CD4-positive, alpha-beta T cell treated with Interleukin-6 at 100 ng/mL for 8 hours (primary cell): ENCODE measurements at places on chromosomes 13 and 19.
A peak's percentile ranks its signal among the peaks of the same experiment; 100 is the strongest.

DNA sequence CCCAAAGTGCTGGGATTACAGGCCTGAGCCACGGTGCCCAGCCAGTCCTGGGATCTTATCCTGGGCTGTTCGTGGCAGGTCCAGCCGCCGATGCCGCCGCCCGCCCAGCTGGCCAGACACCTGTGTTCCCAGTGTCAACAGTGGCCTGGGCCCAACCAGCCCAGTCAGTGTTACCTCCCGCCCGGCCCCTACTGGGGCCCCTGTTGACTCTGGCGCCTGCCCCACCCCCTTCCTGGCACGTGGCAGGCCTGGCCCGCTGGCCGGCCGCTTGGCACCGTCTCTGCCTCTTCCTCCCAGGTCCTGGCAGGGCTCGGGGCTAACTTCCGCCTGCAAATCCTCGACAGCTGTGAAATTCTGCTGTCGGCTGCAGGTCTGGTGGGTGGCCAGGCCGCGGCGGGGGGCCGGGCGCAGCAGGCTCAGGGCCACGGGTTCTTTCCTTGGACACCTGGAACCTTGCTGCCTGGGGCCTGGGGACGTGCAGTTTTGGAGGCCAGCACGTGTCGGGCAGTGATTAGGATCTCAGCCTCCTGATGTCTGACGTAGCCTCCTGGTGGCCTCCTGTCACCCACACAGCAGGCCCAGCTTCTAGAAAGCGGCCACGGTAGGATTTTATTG is 9.1 kb downstream of the ARID3A start:
- DNase-seq = no peak

GRCh38 chr19:13684021-13684420 is 80.3 kb upstream of the MRI1 start:
- no peak for DNase-seq

DNA sequence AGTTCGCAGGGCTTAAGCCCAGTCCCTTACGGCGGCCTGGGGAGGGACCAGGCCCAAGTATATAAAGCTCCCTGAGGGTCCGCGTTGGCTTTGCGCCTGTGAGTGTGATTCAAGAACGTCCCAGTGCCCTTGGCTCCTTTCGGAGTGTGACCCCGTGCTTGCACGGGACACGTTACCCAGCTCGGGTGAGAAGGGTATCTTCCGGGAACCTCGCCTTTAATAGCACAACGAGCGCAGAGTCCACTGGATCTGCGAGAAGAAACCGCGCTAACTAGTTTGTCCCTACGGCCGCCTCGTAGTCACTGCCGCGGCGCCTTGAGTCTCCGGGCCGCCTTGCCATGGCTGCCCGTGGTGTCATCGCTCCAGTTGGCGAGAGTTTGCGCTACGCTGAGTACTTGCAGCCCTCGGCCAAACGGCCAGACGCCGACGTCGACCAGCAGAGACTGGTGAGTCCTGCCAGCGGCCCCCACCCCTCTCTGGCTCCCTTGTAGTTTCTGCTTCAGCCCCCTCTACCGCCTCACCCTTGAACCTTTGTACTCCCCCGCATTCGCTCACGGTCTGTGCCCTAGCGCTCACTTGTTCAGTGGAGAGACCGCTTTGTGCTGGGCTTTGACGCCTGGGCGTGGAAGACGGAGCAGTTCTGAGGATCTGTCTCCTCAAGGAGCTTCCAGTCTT is at the start of gene DNAJC15:
TSS of gene DNAJC15 (plus strand) at position 298 of the 675 bp plus-strand sequence. CDS start at position 339, 41 bp downstream.
- peak; percentile 74 for DNase-seq

DNA sequence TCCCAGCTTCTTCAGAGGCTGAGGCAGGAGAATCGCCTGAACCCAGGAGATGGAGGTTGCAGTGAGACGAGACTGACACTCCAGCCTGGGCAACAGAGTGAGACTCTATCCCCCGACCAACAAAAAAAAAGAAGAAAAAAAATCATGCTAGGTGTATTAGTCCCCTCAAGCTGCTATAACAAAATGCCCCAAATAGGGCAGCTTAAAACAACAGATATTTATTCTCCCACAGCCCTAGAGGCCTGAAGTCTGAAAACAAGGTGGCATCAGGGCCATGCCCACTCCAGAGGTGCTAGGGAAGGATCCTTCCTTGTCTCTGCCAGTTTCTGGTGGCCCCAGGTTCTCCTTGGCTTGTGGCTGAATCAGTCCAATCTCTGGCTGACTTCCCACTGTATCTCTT is 8.6 kb upstream of the EHD2 start:
- no peak for DNase-seq

GRCh38 chr13:24564881-24565280 is 52.3 kb upstream of the PARP4 start:
- DNase-seq = no peak

DNA sequence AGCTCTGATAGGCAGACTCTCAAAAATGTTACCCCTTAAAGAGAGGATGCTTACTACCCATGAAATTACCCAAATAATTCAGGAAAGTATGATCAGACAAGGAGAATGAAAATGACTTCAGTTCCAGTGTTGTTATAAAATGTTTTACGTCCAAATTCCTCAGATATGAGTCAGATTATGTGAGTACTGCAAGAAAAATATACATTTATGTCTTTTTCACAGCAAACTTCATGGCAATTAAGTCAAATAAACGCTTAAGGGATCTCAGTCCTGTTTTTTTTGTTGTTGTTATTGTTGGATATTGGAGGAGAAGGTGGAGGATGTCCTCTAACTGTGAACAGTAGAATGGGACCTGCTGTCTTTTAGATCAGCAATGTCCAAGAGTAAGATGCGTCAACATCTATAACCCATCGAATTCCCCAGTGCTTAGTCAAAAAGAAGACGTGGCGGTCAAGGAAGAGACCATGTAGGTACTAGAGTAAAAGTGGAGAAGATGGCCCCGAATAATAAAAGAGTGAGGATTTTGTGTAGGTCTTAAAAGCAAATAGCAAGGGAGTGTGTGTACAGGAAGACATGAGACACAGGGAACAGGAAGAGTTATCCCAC is 215.4 kb upstream of the IRS2 start:
- DNase-seq = no peak

- no peak for DNase-seq
Observed at GRCh38 chr13:76225815-76226489, 589.8 kb downstream of the LMO7 start.

GRCh38 chr13:114112231-114112825 is 20.1 kb downstream of the RASA3 start:
- DNase-seq = no peak

GRCh38 chr13:23620211-23620610 is 50.0 kb downstream of the TNFRSF19 start:
- DNase-seq = no peak

DNA sequence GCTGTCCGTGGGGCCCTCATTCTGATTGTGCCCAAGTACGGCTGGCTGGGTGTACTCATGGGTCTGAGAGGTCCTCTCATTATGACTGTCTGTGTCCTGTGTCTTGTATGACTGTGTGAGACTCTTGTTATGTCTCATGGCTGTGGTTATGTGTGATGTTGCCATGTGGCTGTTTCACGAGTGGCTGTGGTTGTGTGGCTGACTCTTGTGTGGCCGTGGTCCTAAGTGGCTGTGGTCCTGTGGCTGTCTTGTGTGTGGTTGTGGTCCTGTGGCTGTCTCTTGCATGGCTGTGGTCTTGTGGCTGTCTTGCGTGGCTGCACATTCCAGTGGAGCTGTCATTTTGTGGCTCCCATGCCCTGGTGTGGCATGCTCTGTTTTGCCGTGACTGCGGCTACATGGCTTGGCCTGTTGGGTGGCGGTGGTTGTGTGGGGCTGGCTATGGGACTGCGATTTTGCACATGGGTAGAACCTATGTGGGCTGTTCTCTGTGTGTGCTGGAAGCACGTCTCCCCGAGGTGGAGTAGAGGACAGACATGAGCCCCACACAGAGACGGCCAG is 2.5 kb downstream of the LYL1 start:
- peak; percentile 62 for DNase-seq

- DNase-seq = no peak
Observed at GRCh38 chr19:39939556-39939955, 5.1 kb upstream of the FCGBP start.

- no peak for DNase-seq
Observed at GRCh38 chr19:42468273-42468796, 25.6 kb upstream of the CXCL17 start.

GRCh38 chr19:17086120-17086519 is 10.5 kb downstream of the MYO9B start:
- DNase-seq = no peak

DNA sequence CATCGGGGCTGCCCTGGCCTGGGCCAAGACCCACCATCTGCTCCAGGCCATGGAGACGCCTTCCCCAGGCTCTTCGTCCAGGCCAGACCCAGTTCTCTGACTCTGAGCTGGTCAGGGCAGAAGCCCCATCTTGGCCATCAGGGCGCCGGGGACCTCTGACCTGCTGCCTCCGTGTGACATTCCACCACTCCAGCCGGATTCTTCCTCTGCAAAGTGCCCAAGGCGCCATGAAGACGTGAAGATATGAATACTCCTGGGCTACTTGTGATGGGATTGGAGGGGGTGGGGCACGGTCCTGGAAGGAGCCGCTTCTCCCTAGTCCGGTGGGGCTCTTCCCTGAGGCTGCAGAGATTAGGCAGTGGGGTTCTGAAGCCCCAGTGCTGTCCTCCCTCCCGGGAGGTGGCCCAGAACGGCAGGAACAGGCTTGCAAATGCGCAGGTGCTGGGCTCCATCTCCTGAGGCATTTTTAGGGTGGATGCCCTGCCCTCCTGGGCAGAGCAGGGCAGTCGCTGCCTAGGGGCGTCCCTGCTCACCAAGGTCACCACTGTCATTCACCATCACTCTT is 26.0 kb upstream of the SLC7A10 start:
- DNase-seq = no peak

DNA sequence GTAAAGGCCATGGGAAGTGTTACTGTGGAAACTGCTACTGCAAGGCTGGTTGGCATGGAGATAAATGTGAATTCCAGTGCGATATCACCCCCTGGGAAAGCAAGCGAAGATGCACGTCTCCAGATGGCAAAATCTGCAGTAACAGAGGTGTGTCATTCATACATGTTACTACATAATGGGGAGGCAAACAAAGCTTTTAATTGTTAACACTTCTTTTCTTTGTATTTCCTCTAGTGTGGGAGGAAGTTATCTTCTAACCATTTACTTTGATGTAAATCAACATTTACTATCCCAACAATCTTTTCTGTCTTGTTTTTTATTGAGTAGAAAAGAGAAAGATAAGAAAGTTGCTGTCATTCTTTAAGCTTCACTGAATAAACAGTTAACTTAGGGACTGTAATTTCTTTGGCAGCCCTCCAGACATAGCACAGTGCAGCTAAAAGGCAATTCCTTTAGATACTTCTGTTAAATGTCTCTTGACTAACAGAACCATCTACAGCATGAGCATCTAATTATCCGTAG is 126.9 kb downstream of the ITGBL1 start:
- DNase-seq = no peak

DNA sequence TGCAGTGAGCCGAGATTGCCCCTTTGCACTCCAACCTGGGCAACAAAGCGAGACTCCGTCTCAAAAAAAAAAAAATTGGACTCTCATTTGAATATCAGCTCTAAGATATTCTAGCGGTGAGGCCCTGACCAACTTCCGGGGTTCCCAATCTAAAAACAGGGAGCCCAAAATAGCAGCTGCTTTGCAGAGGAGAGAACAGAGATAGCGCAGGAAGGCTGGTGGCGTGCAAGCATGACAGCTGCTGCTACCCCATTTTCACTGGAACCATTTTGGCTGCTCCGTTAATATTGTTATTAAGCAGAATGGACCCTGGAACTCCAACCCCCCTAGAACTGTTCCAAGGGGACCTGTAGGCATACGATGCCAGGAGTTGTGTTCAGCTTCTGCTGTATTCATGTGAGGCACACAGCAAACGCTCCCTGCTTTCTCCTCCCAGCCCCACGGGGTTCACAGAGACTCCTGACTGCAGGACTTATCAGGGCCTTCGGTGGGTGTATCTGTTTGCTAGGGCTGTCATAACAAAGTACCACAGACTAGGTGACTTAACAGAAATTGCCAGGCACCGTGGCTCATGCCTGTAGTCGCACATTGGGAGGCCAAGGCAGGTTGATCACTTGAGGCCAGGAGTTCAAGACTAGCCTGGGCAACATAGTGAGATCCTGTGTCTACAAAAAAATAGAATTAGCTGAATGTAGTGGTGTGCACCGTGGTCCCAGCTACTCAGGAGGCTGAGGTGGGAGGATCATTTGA is 11.5 kb downstream of the STXBP2 start:
- no peak for DNase-seq

DNA sequence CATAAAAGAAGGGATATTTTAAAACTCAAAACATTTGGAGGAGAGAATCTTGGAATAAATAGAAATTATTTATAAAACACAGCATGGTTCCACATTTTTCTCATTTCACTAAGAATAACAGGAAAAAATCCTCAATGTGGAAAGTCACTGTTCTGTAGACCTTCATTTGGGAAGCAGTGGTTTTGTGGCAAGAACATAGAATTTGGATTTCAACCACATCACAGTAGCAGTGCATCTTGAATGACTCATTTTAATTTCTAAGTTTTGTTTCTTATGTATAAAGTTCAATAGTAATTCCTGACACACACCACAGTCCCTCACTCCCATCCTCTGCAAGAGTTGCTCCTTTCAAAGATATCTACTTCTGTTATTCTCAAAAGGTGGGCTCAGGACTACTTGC is 264.0 kb downstream of the ENOX1 start:
- no peak for DNase-seq

- peak; percentile 33 for DNase-seq
Observed at GRCh38 chr13:113187263-113187669, 21.2 kb downstream of the PCID2 start.

DNA sequence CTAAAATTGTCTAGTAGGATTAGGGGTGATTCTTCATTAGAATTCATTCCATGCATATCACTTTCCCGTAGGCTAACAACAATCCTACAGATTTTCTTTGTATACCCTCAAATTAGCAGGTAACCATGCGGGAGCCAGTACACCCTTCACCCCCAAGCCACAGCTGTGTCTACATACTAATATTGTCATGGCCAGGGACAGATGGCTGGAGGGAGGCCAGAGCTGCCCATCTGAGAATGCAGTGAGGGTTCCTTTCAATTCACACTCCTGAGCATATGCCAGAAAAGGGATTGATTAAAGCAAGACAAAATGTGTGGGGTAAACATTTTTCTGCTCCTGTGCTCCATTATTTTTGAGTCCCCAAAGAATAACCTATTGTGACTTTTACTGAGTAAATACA is 68.9 kb downstream of the FREM2 start:
- DNase-seq = no peak

- DNase-seq = peak; percentile 59
Observed at GRCh38 chr19:13104360-13104847, 1.7 kb upstream of the LYL1 start.

GRCh38 chr19:39501340-39501739 is 2.6 kb downstream of the DLL3 start:
- DNase-seq = no peak

DNA sequence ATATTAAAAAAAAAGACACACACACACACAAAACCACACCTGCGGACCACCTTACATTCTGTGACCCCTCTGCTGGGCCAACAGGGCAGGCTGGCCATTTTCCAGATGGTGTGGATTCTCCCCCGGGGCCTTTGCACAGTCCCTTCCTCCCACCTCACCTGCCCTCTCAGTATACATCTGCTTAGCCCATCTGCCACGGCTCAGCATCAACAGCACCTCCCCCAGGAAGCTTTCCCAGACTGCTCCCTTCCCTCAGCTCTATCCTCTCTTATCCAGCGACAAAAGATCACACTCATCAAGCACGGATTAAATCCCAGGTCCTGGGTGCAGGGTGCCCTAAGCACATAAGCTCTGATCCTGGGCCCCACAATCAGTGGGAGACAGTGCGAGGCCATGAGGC is 4.5 kb downstream of the ZNF787 start:
- DNase-seq = no peak

- no peak for DNase-seq
Observed at GRCh38 chr13:51305271-51305967, 34.1 kb upstream of the SERPINE3 start.

- DNase-seq = peak; percentile 75
Observed at GRCh38 chr19:9857920-9858746, 23.0 kb downstream of the PIN1 start.
